ENCODE measurements at places on chromosomes 5 and 9.

DNA sequence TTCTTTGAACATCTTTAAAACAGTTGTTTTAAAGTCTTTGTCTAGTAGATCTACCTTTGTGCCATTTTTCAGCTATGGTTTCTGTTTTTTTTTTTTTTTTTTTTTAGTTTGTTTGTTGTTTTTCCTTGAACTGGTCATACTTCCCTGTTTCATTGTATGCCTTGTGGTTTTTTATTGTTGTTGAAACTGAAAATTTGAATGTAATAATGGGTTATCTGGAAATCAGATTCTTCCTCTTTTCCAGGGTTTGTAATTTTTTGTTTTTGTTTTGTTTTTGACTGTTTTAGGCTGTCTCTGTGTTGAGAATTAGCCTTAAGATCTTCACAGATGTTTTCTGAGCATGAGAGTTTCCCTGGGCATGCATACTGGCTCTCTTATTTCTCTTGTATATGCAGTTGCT is 269.6 kb upstream of the DAP start:
- DNase-seq: no peak

DNA sequence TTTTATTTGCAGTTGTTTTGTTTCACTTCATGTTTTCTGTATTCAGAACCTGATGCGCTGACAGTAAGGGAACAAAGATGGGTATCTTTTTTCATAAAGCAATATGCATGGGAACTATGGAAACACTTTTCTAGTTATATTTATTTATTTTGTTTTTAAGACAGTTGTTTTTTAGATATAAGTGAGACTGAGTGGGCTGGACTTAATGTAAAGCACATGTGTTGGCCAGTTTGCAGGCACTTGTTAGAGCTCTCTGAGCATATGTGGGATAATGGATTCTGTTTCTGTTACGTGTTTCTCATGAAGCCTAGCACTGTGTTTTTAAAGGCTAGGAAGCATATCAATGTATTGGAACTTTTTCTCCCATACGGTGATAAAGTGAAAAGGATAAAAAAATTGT is 164.1 kb downstream of the PRR16 start:
- no peak for DNase-seq

DNA sequence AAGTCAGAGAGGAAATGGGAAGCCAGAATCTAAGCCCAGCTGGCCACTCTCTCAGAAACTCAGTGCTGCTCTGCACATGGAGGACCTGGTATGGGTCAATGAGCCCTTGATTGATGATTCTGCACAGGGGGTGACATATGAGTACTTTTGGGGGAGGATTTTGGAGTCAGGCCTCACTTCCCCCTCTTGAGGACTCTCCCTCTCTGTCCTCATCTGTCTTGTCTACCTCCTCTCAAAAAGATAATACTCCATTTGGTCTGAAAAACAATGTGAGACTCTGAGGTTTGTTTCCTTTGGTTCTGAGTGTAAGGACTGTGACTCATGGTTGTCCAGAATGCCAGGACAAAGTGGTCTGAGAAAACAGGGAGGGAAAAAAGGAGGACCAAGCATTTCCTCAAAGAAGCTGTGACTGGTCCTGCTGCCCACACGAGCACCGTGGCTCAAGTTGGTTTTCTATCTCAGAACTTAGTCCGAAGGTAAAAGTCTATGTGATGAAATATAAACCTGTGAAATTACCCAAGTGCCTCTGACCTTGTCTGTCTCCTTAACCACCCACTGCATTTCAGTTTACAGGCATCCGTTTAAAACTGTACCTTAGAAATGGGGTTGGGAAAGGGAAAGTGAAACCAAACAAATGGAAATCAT is 11.1 kb downstream of the TTC39B start:
- no peak for DNase-seq

DNA sequence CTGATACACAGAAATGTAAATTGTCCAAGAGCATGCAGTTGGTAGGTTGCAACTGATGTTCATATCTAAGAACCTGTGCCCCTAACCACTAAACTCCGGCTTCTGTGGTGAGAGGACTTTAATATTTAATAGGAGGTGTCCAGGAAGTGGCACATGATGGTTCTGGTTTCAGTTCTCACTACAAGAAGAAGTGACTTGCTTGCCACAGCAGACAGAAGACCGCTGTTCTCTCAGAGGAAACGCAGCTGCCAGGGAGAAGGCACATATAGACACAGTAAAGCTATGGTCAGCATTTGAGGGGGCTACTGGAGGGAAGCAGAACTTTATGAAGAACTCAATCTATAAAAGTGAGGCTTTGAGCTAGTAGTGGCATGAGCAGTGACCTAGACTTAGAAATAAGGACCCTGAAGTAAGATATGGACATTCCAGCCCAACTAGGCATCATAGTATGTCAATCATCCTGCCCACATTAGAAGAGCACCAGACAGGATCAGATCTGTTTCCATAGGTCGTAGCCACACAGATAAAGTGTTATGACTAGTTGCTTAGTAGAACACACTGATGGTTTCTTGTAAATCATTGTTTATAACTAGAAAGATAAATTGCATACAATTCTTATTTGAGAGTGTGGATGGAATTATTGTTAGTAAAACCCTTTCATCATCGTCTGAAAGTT is 36.4 kb upstream of the DAB2 start:
- DNase-seq: no peak

- DNase-seq: no peak
These were observed 714 bp upstream of the ZNF608 start for GRCh38 chr5:124746916-124747790.

DNA sequence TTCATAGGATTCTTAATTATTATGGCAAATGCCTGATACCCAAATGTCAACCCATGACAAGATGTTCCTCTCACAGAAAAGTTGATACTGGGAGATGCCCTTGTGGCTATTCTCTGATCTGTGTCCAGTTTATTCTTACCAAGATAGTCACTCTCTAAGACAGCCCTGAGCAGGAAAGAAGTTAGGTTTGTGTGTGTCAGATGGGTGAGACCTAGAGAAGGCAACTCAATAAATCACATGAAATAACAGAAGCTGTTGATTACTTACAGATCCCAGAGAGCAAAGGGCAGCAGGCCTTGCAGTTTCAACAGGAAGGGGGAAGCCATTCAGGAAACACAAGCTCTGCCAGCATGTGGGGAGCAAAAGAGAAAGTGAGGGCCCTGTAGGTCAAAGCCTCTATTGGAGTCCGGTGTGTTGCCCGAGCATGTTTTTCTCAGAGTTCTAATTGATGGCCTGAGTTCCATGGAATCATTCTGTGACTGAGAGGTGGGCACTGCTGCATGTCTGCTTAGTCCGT is 1193.7 kb upstream of the CDH18 start:
- DNase-seq: no peak

DNA sequence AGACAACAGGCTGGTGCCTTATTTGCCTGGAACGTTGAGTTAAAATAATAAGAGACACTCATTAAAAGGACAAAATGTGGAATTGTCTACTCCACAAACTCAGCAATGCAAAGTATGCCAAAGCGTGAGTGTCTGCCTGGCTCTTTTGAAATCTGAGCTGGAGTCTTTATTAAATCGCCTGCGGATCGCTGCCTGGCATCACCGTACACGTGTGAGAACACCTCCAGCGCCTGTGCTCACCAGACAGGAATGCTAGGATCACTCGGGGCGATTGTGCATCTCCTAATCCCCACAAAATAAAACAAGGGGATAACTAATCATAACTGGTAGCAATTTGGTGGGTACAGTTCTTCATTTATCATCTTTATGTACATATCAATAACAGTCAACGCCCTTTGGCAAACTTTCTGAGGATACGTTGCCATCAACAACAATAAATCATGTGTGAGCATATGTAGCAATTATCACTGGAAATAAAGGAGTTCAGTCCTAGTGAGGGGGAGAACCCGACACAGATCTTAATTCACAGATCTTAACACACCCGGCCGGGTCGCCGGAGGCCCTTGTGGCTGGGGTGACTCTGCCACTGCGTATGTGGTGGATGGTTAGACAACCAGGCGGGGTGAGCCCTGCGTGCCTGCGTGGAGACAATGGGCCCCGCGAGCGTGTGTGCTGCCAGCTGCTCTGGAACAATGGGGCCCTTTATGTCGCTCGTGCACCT is 284.9 kb upstream of the IRX1 start:
- no peak for DNase-seq

GRCh38 chr5:434443-435146 is 8.4 kb upstream of the EXOC3 start:
- DNase-seq: no peak

- no peak for DNase-seq
These were observed 81.0 kb upstream of the TRIO start for GRCh38 chr5:14062178-14062577.
